ENCODE measurements at places on chromosomes 6 and 20. TPM values are rescaled to one million over a fixed set of nuclear protein-coding genes. Genes with fewer than 3 reads are reported as not detected.

Gene SERPINB6
- total RNA-seq, result 140 TPM

Gene ABHD16B
- not detected for total RNA-seq

Gene FAM209B
- total RNA-seq, result 0.22 TPM

Gene PROKR2
- not detected for total RNA-seq

Gene TBXT
- total RNA-seq, result not detected

Gene HTR1E
- not detected for total RNA-seq

Gene MROH8
- total RNA-seq, result 1.2 TPM

Gene EEF1E1
- 93.7 TPM for total RNA-seq

Gene TSBP1
- not detected for total RNA-seq

Gene VGLL2
- total RNA-seq, result not detected

Gene CD109
- 68.4 TPM for total RNA-seq

Gene NKX2-2
- not detected for total RNA-seq

Gene NELFE
- total RNA-seq, result 79.0 TPM

Gene CALHM6
- not detected for total RNA-seq

Gene TCF21
- 0.09 TPM for total RNA-seq

Gene HCRTR2
- total RNA-seq, result not detected

Gene RBPJL
- total RNA-seq, result not detected

Gene PRL
- not detected for total RNA-seq

Gene EYS
- total RNA-seq, result not detected

Gene HLA-DQB1
- not detected for total RNA-seq

Gene MDFI
- 0.89 TPM for total RNA-seq

Gene PAK5
- not detected for total RNA-seq

Gene SLC12A5
- 13.8 TPM for total RNA-seq

Gene CALHM4
- not detected for total RNA-seq

Gene CUL7
- total RNA-seq, result 9.1 TPM

Gene R3HDML
- total RNA-seq, result 0.15 TPM

Gene TMEM200A
- not detected for total RNA-seq

Gene RCAN2
- not detected for total RNA-seq

Gene ATP6V1G2
- 0.98 TPM for total RNA-seq

Gene NRSN1
- not detected for total RNA-seq

Gene FOXF2
- 23.1 TPM for total RNA-seq

Gene LY6G6F
- total RNA-seq, result not detected

Gene TLDC2
- not detected for total RNA-seq

Gene RSPO3
- total RNA-seq, result 76.6 TPM

Gene GPLD1
- total RNA-seq, result 0.77 TPM

Gene GZF1
- total RNA-seq, result 7.7 TPM

Gene BPIFA1
- total RNA-seq, result not detected

Gene KIF6
- 0.30 TPM for total RNA-seq

Gene SNX3
- total RNA-seq, result 108 TPM

Gene TGM3
- not detected for total RNA-seq

Gene CD83
- 1.6 TPM for total RNA-seq

Measured in A549 treated with Mapracorat at 1 μM for 4 hours (cell line).